Tibial nerve (tissue), 4 donors: ENCODE measurements at places on chromosomes 3 and 15. TPM values are rescaled to one million over a fixed set of nuclear protein-coding genes. Genes with fewer than 3 reads are reported as not detected.

MUC4 gene
- not detected for total RNA-seq

DNA sequence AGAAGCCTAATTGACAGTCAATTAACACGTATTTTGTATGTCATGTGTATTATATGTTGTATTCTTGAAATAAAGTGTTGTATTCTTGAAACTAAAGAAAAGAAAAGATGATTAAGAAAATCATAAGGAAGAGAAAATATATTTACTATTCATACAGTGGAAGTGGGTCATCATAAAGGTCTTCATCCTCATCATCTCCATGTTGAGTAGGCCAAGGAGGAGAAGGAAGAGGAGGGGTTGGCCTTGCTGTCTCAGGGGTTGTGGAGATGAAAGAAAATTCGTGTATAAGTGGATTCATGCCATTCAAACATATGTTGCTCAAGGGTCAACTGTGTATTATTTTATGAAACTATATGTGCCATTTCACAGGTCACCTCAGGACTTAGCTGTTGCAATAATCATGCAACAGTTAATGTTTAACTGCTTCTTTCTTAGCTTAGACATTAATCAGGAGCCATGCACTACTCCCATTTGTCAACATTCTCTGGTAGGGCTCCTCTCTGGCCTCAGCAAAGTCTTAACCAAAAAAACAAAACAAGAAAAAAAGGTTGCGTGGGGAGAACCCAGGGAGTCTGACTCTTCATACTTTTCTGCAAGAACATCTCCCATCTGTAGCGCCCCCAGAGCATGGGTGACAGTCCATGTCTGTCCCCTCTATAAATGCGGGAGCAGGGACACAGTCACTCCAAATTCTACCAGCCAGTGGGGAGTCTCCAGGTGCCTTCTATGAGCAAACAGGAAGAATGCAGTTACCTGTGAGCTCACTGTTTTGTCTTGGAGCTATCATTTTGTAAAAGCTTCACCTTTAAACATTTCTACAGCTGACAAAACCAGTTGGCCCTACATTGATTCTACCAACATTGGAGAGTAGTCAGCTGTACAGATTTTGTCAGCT, 19.9 kb upstream of the LRRC2 start:
- no peak overlapping the region for H3K4me3 ChIP-seq
- no peaks in the 10 kb centered on the region for H3K27me3 ChIP-seq
- H3K27ac ChIP-seq: no peak overlapping the region
- H3K36me3 ChIP-seq: no peaks in the 10 kb centered on the region
- no peak for DNase-seq
- H3K4me1 ChIP-seq: no peaks in the 10 kb centered on the region

GOLGA8T gene
- total RNA-seq: not detected

- no peaks in the 10 kb centered on the region for H3K4me1 ChIP-seq
- DNase-seq: no peak
- no peak overlapping the region for H3K27ac ChIP-seq
- H3K36me3 ChIP-seq: no peaks in the 10 kb centered on the region
- H3K27me3 ChIP-seq: no peaks in the 10 kb centered on the region
These were observed 146.3 kb upstream of the RARB start for GRCh38 chr3:25281732-25282126.

- H3K27ac ChIP-seq: no peak overlapping the region
- H3K4me3 ChIP-seq: no peak overlapping the region
- DNase-seq: no peak
- H3K27me3 ChIP-seq: no peaks in the 10 kb centered on the region
These were observed 76.9 kb downstream of the UBP1 start for GRCh38 chr3:33363113-33363800.

DNA sequence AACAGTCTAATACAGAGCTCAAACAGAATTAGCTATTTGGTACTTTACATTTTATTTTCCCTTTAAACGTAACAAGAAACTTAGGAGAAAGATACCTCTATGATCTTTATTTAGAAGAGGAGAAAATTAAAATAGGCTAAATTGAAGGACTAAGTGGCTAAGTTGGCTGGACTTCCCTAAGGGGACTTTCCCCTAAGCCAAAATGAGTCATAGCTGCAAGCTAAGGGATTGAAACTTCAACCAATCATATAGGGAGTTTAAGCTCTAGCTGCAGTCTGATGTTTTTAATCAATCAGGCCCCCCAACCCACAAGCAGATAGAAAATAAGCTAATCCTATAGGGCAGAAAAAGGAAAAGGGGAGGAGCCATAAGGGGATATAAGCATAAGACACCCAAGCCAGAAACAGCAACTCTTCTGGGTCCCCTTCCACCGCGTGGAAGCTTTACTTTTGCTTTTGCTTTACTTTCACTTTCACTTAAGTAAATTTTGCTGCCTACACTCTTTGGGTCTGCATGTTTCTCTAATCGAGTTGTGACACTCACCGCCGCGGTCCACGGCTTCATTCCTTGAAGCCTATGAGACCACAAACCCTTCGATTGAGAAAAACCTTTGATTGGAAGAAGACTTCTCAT, 1108.5 kb upstream of the EPHA6 start:
- no peaks in the 10 kb centered on the region for H3K27me3 ChIP-seq
- H3K4me3 ChIP-seq: no peak overlapping the region
- H3K4me1 ChIP-seq: no peaks in the 10 kb centered on the region
- no peak overlapping the region for H3K27ac ChIP-seq

ZBTB20 gene
- total RNA-seq: 127 TPM

DNA sequence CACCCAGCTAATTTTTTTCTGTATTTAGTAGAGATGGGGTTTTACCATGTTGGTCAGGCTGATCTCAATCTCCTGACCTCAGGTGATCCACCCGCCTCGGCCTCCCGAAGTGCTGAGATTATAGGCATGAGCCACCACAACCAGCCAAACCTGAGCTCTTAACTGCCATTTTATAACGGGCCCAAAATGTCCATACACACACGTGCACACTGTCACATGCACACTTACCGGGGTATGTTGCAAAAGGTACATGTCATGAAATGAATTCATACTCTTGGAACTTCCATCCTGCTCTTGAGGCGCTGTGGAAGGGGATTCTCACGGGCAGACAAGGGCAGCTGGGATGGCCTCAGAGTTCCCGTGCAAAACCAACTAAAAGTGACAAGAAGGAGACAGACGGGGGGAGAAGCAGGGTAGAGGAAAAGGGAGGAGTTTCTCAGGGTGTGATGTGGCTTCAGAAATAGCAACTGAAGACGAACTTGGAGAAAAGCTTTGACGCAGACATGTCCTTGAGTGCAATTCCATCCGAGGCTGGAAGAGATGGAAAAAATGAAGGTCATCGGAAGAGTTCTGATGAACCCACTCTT, 110.9 kb downstream of the BDH1 start:
- DNase-seq: no peak
- no peak overlapping the region for H3K27ac ChIP-seq
- H3K4me3 ChIP-seq: no peak overlapping the region
- H3K27me3 ChIP-seq: no peaks in the 10 kb centered on the region

DNA sequence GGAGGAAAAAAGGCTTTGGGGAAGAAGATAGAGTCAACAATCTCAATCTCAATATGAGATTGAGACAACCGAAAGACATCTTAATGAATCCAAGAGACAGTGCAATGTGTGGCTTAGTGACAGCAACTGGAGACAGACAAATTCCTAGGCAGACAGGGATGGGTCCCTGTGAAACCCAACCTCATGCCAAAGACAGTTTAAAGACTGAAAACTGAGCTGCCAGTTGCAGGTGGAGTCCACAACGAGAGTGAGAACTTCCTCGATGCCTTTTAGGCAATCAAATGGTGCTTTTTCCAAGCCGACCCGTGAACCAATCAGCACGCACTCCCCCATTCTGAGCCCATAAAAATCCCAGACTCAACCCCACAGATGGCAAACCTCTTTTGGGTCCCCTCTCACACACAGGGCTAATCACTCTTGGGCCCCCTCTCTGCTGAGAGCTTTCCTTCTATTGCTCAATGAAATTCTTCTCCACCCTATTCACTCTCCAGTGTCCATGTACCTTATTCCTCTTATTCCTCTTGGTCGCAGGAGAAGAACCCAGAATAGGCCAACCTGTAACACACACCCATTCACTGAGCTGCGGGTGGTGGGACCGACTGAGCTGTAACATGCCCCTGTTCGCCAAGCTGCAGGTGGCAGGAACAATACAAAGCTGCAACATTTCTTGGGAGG, 34.8 kb downstream of the ZMAT3 start:
- H3K27me3 ChIP-seq: no peaks in the 10 kb centered on the region
- H3K4me3 ChIP-seq: no peak overlapping the region
- no peak overlapping the region for H3K27ac ChIP-seq
- H3K4me1 ChIP-seq: no peaks in the 10 kb centered on the region
- no peaks in the 10 kb centered on the region for H3K36me3 ChIP-seq

DNA sequence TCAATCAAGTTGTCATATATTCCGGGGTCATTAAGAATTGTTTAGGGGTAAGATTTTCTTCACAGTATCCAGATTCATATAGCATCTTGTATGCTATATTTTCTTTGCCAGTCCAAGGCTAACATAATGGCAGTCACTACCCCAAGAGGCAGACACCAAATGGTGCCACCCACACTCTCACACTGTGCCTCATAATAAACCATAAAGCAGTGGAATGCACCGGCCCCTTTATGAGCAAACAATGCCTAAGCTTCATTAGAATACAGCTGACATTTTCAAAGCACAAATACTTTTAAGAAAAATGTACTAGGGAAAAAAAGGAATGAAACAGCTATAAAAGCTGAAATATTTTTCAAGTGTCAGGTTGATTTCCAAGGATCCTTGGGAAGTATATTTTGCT, 121.6 kb downstream of the TFDP2 start:
- DNase-seq: no peak
- H3K4me1 ChIP-seq: no peaks in the 10 kb centered on the region
- H3K4me3 ChIP-seq: peak overlapping the region; percentile 29
- no peak overlapping the region for H3K27ac ChIP-seq

DNA sequence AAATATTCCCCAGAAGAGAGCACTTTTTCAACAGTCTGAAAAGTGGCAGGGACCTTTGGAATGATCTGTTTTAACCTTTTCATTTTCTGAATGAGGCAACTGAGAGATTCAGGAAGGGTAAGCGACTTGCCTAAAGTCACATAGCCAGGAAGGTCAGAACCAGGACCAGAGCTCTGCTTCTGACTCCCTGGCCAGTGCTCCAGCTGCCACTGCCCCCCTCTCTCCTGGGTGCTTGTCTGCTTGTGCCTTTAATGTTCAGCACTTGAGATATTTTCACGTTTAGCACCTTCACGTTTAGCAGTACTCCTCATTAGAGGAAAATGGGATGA, 68.3 kb downstream of the SMAD3 start:
- no peak overlapping the region for H3K4me3 ChIP-seq
- no peaks in the 10 kb centered on the region for H3K36me3 ChIP-seq
- H3K4me1 ChIP-seq: peaks cover 64% of the 10 kb centered on the region
- DNase-seq: no peak

- no peaks in the 10 kb centered on the region for H3K27me3 ChIP-seq
- H3K4me3 ChIP-seq: no peak overlapping the region
- H3K4me1 ChIP-seq: no peaks in the 10 kb centered on the region
- no peak for DNase-seq
- no peak overlapping the region for H3K27ac ChIP-seq
- no peaks in the 10 kb centered on the region for H3K36me3 ChIP-seq
These were observed 457.5 kb upstream of the ALCAM start for GRCh38 chr3:104909198-104909597.

- no peaks in the 10 kb centered on the region for H3K36me3 ChIP-seq
- H3K27me3 ChIP-seq: peaks cover 30% of the 10 kb centered on the region
- no peaks in the 10 kb centered on the region for H3K4me1 ChIP-seq
- no peak overlapping the region for H3K4me3 ChIP-seq
- H3K27ac ChIP-seq: no peak overlapping the region
- DNase-seq: no peak
These were observed 2.4 kb downstream of the MUC4 start for GRCh38 chr3:195809291-195809785.

SERPINI2 gene
- not detected for total RNA-seq

CCDC80 gene
- total RNA-seq: 19.4 TPM

GRCh38 chr3:141863491-141863890, 13.0 kb upstream of the ATP1B3 start:
- no peaks in the 10 kb centered on the region for H3K27me3 ChIP-seq
- H3K36me3 ChIP-seq: no peaks in the 10 kb centered on the region
- no peak for DNase-seq
- H3K4me3 ChIP-seq: no peak overlapping the region
- H3K27ac ChIP-seq: no peak overlapping the region
- H3K4me1 ChIP-seq: peaks cover 17% of the 10 kb centered on the region

DNA sequence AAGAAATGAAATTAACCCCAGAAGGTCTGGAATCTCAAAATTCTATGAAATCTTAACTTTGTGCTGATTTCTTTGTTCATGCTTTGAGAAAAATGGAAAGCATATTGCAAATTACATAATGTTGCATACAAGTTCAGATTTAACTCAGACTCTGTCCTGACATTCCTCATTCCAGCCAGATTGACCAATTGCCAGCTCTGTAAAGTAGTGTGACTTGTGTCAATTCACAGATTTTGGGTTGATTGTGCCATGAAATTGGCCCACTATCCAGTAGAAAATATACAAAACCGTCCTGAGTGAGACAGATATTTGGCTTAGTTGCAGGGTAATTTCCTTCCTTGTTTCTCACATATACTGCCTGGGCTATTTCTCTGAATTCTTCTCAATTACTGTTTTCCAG, 1312.6 kb downstream of the ROBO1 start:
- no peaks in the 10 kb centered on the region for H3K36me3 ChIP-seq
- no peak overlapping the region for H3K4me3 ChIP-seq
- H3K4me1 ChIP-seq: no peaks in the 10 kb centered on the region
- no peak overlapping the region for H3K27ac ChIP-seq
